Mesendoderm (in vitro differentiated cells): ENCODE measurements at places on chromosomes 4 and X.

DNA sequence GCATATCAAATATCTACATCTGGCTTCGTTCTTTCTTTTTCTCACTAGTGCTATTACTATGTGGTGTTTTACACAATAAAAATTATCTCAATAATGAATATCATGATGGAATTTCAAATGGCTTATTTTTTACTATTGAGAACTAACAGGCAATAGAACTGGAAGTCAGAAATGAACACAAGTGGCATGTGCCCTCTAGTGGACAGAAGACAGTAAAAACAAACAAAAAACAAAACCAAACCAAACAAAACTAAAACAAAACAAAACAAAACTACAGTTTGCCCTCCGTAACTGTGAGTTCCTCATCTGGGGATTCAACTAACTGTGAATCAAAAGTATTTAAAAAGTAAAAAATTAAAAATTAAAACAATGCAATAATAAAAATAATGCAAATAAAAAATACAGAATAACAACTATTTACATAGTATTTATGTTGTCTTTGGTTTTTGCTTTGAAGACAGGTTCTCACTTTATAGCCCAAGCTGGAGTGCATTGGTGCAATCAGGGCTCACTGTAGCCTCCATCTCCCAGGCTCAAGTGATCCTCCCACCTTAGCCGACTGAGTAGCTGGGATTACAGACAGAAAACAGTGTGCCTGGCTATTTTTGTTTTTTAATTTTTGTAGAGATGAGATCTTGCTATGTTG is 195.6 kb upstream of the TACR3 start:
- no peaks in the 10 kb centered on the region for H3K36me3 ChIP-seq
- H3K27me3 ChIP-seq: no peaks in the 10 kb centered on the region
- no peak overlapping the region for H3K27ac ChIP-seq
- peak; percentile 37 for DNase-seq
- H3K4me1 ChIP-seq: no peaks in the 10 kb centered on the region

DNA sequence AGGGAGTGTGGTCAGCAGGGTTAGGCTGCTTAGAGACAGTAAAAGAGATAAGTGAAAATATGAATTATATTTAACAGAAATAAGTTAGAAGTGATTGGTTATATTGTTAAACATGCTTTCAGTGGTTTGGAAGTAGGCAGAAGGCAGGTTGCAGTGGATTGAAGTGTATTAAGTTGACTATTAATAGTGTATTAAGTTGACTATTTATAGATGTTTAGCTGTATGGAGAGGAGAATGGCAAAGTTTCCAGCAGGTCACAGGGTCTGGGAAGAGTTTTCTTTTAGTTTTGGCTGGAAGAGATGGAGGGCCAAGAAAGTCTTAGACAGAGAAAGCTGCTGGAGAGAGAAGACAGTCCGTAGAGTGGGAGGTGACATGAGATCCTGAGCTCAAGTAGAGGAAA is 7.9 kb downstream of the SMIM20 start:
- no peak for DNase-seq
- no peak overlapping the region for H3K4me3 ChIP-seq
- H3K36me3 ChIP-seq: no peaks in the 10 kb centered on the region
- no peak overlapping the region for H3K27ac ChIP-seq
- H3K27me3 ChIP-seq: no peaks in the 10 kb centered on the region

- no peak for DNase-seq
- H3K27ac ChIP-seq: no peak overlapping the region
- no peak overlapping the region for H3K4me3 ChIP-seq
- H3K36me3 ChIP-seq: no peaks in the 10 kb centered on the region
- no peaks in the 10 kb centered on the region for H3K4me1 ChIP-seq
- H3K27me3 ChIP-seq: no peaks in the 10 kb centered on the region
Measured at GRCh38 chr4:19675172-19675811, 576.4 kb upstream of the SLIT2 start.

GRCh38 chr4:148266921-148267320 is 175.3 kb downstream of the NR3C2 start:
- no peak overlapping the region for H3K4me3 ChIP-seq
- no peak overlapping the region for H3K27ac ChIP-seq
- H3K27me3 ChIP-seq: no peaks in the 10 kb centered on the region
- no peak for DNase-seq
